Karpas-422 (cell line): ENCODE measurements at places on chromosomes 7 and 10.
A peak's percentile ranks its signal among the peaks of the same experiment; 100 is the strongest.

GRCh38 chr7:77549106-77549870 lies 12.2 kb downstream of the PTPN12 start:
- DNase-seq, result no peak

DNA sequence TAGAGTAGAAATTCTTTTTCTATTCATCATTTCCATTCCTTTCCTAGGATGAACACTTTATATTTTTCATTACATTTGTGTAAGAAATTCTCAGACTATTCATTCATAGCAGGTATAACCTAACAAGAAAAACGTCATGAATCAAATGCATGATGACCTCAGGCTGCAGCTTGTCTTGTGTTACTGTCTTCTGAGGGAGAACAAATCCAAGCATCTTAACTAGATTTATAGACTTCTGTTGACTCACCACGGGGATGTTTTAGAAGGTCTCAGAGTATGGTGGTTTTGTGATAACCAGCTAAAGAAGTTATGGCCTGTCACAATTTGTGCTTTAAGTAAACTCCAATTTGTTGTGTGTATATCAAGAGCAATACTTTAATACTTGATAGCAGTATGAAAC lies 102.7 kb downstream of the ANKRD7 start:
- no peak for DNase-seq

DNA sequence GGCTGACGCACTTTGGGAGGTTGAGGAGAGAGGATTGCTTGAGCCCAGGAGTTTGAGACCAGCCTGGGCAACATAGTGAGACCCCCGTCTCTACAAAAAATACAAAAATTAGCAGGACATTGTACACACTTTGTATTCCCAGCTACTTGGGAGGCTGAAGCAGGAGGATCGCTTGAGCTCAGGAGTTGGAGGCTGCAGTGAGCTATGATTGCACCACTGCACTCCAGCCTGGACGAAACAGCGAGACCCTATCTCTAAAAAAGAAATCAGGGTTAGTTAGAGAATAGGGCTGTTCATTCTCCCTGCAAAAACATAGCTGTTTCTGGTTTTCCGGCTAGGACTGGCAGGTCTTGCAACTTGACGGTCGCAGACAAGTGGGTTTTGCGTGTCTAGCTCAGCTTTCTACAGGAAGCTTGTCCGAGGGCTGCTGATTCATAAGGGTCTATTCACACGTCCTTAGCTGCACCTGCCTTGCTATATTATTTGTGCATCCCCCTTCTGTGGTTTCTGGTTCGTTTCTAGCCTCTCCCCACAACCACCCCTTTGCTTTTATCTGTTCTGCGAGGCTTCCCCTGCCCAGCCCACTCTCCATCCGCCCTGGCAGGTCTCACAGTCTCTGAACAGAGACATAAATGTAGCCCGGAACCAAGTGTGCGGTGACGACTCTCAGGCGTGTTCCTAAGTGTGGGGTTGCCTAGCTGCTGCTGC lies 10.7 kb downstream of the AMZ1 start:
- peak; percentile 36 for DNase-seq

- no peak for DNase-seq
Measured at GRCh38 chr10:116699471-116700150, 42.8 kb downstream of the HSPA12A start.

DNA sequence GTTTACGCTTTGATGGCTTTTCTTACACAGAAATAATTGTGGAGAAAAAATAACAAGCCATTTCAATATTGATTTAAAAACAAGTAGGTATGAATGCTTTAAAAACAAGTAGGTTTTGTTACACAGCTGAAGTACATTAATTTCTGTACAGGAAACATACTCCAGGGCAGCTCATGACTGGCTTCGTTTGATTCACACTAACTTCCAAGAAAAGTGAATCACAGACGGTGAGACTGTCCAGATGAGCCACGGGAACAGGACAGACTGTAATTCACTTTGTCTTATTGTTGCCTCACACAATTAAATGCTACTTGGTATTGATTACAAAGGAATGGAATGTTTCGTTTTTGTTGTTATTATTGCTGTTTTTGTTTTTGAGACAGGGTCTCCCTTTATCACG lies 26.6 kb upstream of the SNX10 start:
- no peak for DNase-seq

GRCh38 chr10:62655337-62655994 lies 149.1 kb upstream of the ADO start:
- no peak for DNase-seq
